ENCODE measurements at places on chromosomes 6 and 20.
A peak's percentile ranks its signal among the peaks of the same experiment; 100 is the strongest.

GRCh38 chr20:20827992-20828597, 115.7 kb upstream of the RALGAPA2 start:
- DNase-seq, result no peak

DNA sequence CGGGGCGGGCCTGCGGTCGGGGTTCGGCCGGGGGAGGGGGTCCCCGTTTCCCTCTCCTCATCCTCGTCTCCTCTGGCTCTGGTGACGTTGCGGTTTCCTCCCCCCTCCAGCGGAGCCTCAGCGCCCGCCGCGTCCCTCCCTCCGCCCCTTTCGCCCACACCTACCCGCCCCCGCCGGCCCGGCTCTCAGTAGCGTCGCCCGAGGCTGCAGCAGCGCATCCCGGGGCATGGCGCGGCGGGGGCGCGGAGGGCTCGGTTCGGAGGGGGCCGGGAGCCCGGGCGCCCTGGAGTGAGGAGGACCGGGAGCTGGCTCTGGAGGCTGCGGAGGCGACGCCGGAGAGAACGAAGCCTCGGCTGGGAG, at the start of gene DSE:
Gene DSE (plus strand): TSS at position 188 of the 360 bp plus-strand sequence. CDS start 28,304 bp downstream, outside the sequence.
- DNase-seq, result peak; percentile 34

DNA sequence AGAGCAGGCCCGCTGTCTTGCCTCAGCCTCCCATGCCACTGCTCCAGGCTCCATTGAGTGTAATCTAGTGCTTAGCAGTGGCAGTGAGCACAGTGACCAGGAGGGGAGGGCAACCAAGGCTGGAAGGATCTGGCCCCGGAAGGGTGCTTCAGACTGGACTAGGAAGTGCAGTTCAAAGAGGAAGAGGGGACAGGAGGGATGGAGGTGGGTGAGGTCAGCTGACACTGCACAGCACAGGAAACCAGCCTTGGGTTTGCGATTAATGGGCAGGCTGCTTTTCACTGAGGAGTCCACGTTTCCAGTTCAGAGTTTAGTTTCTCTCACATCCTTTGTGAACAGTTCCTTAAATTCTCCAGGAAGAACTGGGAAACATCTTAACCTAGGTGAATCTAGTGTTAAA, 46.9 kb downstream of the CDS2 start:
- DNase-seq, result no peak

GRCh38 chr6:7906741-7907140, 3.8 kb downstream of the TXNDC5 start:
- DNase-seq, result no peak

DNA sequence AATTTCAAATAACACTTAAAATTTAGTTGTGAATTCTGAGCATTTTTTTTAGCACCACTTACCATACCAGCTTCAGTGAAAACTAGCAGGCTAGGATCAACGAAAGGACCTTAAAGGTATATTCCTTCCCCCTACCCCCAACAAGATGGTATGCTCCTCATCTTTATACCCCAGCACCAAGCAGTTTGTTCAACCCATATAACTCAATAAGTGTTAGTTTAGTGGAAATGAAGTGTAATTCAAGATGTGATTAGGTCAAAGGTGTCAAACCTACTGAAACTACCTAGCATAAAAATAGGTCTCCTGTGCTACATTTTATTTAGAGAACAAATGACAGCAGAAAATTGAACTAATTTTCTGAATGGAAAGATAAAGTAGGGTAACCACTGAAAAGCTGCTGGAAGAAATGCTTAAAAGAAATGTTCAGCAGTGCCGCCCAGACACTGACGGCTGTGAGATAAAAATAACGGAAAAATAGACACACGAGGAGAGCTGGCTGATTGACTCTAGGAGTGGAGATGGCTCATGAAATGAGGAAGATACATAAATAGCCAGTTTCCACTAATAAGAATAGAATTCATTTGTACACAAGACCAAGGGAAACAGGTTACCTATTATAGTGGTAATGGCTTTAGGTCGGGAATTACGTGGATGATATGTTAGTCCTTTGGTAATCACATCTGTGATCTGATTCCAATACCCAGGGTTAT, 94.8 kb downstream of the IPCEF1 start:
- DNase-seq, result no peak

DNA sequence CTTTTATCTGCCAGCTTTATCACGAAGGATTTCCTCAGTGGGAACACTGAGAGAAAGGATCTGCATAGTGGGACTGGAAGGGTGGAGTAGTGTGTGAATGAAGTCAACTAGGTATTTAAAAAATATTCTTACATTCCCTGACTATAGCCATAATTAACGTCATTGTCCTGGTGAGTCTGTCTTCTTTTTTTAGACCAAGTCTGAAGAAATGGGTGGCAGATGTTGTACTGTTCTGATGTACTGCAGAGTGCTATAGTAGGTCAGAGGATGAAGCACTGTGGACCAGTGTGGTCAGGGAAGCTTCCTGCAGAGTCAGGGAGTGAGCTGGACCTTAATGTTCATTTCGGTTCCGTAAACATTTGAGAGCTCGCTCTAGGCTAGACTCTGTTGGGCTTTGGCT, 11.9 kb downstream of the TULP4 start:
- no peak for DNase-seq

- no peak for DNase-seq
Observed at GRCh38 chr6:159978291-159979135, 9.6 kb downstream of the IGF2R start.

- DNase-seq, result no peak
Observed at GRCh38 chr6:117397536-117398227, 28.1 kb downstream of the ROS1 start.

All from stimulated activated CD8-positive, alpha-beta memory T cell treated with anti-CD3 and anti-CD28 coated beads, Interleukin-7, amount 100 ng/mL, for 48 hours (primary cell).